ENCODE measurements at places on chromosomes 5 and 9.
A peak's percentile ranks its signal among the peaks of the same experiment; 100 is the strongest.

GRCh38 chr5:67612961-67613360, 416.4 kb upstream of the CD180 start:
- no peak for DNase-seq

GRCh38 chr5:1881098-1881572, 1.6 kb downstream of the IRX4 start:
- DNase-seq, result peak; percentile 23

DNA sequence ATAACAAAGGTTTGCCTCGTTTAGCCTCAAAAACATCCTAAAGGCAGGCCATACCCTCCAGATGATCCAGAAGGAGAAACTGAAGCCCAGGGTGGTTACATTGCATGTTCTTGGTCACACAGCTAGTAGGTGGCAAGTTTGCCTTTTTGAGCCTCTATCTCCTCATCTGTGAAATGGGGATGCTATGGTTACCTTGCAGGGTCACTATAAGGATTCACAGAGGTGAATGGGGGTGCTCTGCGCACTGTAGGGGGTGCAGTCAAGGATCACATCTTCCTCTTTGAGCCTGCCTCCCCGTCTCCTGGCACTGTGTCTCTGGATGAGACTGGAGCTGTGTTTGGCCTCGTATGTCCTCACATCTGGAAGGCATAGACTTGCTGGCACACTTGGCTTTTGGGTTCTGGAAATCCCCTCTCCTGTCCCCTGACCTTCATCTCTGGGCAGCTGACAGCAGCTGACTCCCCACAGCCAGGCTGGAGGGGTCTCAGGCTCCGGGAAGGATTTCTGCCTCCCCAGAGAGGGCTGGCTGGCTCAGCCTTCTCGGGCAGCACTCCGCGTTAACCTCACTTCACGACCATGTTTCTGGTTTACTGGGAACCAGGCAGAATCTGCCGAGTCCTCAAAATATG, 167.7 kb downstream of the RGS3 start:
- DNase-seq, result no peak

- DNase-seq, result no peak
Observed at GRCh38 chr9:84357275-84357674, 16.7 kb upstream of the SLC28A3 start.

GRCh38 chr5:122398016-122398415, 86.0 kb downstream of the SNCAIP start:
- DNase-seq, result no peak

GRCh38 chr5:64518793-64519192, 13.0 kb downstream of the RGS7BP start:
- DNase-seq, result no peak

DNA sequence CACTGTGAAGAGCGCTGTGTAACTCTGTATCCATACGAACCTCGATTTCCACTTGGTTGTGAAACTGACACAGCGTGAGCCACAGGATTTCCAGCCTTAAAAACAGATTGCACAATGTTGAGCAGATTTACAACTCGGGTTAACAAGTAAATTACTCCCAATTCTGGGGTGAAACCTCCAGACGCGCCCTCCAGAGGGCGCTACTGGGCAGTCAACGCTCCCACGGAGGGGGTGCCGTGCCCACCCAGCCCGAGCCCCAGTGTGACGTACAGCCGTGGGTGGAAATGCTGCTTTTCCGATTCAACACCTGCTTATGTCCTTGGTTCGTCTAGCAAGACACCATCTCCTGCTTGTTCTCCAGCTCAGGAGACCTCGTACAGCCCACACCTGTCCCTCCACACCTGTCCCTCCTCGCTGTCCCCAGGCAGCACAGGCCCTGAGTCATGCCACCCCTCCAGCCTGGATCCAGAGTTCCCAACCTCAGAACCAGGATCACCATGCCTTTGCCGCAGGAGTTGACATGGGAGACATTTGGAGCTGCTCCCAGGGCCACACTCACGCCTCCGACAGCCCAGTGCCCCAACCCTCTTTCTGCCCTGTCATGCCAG, 34.4 kb upstream of the SLC6A3 start:
- no peak for DNase-seq

- no peak for DNase-seq
Observed at GRCh38 chr5:97548739-97549080, 365.7 kb upstream of the RIOK2 start.

- no peak for DNase-seq
Observed at GRCh38 chr5:155529362-155529761, 515.8 kb downstream of the KIF4B start.

DNA sequence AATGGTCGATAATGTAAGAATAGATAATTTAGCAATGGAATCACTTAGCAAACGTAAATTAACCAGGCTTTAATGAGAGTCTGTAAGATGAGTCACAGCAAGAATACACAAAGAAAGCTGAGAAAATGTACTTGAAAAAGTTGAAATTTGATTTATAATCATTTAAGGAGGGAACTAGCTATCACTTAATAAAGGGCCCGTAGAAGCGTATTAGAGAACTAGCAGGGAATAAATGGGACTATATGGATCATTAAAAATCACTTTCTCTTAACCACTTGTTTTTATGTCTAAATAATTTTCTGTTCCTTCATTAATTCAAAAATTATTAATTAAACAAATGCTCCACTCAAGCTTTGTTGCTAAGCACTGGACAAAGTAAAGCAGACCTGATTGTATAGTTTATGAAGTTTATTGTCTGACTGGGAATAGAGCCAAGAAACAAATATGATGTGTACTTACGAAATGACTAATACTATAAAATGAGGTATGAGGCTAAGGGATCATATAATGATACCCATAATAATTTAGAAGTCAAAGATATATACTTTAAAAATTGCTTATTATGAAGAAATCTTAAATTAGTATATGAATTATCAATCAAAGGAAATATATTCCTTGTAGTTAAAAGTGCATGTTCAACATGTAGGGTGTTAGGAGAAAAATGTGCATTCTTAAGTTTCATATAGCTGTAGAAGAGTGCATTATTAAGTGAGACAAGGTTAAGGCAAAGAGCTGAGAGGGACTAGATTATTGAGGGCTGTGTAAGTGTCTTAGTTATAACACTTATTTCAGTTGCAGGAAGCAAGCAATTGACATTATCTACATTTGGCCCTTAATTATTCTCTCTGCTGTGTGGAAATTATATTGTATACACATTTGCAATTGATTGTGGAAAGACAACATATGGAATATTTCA, 196.8 kb downstream of the PRDM9 start:
- DNase-seq, result no peak

GRCh38 chr9:24297931-24298330, 247.8 kb downstream of the IZUMO3 start:
- no peak for DNase-seq

DNA sequence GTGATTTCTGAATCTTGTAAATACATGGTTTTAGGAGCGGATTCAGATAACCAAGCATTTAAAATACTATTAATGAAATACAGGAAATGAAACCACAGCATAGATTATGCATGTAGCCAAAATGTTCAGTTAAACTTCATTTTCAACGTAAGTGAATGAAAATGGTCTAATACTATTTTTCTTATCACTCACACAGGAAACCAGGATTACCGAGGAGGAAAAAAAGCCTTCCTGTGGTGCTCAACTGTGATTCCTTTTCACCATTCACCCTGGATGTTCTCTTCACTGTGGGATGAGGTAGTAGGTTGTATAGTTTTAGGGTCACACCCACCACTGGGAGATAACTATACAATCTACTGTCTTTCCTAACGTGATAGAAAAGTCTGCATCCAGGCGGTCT, 83.4 kb upstream of the ZNF169 start:
- DNase-seq, result no peak

GRCh38 chr5:37198061-37198460, 51.1 kb downstream of the CPLANE1 start:
- no peak for DNase-seq

- DNase-seq, result no peak
Observed at GRCh38 chr9:19554529-19554928, 145.7 kb downstream of the ACER2 start.

Measured in COLO829 (cell line).